SJSA1 (cell line): ENCODE measurements at places on chromosomes 2 and 18. TPM values are rescaled to one million over a fixed set of nuclear protein-coding genes. Genes with fewer than 3 reads are reported as not detected.

The KRTCAP3 gene
- total RNA-seq: not detected in 2 replicates

The LGALSL gene
- total RNA-seq: 3.9 and 4.4 TPM in 2 replicates

The KIF5C gene
- 0.11 TPM in 1 of 2 replicates, not detected in the other for total RNA-seq

The PRSS56 gene
- not detected in 2 replicates for total RNA-seq

GRCh38 chr2:160993654-160994061, 166.6 kb upstream of the TANK start:
- DNase-seq: no peak

DNA sequence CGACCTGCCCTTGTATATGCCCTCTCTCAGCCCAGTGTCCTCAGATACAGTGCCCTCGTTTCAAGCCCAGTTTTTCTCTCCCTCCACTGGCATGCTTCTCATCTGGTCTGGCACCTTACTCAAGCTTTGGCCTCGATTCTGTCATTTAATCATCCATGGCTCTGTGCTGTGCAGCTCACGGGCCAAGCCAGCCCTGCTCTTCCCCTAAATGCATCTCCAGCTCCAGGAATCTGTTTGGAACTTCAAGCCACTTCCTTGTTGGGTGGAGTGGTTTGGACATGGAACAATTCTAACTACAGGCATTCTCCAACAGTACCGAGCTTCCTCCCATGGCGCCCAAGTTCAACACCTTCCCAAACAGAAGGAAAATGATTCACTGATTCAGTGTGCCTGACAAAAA, 76.7 kb upstream of the ZNF397 start:
- DNase-seq: no peak

The CRYGD gene
- not detected in 2 replicates for total RNA-seq

GRCh38 chr2:102999958-103000357, 238.1 kb downstream of the TMEM182 start:
- DNase-seq: no peak

The ALPI gene
- total RNA-seq: not detected in 2 replicates

The SFT2D3 gene
- 11.2 and 11.4 TPM in 2 replicates for total RNA-seq
